ENCODE measurements at places on chromosomes 6 and 20.

- DNase-seq = no peak
Observed at GRCh38 chr6:38117281-38117680, 297.8 kb downstream of the ZFAND3 start.

DNA sequence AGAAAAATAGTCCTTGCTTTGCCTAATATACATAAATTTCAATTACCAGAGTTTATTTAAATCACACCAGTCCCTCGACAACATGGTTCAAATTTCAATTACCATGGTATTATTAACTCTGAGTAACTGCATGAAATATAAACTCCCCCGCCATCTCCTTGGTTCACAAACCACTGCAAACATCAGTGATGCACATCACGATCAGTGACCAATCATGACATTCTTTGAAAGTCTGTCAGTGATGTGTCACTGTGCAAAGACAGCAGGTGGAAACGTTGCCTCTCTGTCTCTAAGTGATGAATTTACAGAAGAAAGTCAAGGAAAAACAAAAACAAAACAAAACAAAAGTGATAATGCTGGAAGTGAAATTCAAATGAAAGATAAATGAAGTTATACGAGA is 86.7 kb downstream of the TASP1 start:
- no peak for DNase-seq

- no peak for DNase-seq
Observed at GRCh38 chr20:1462834-1463233, 3.8 kb downstream of the NSFL1C start.

GRCh38 chr6:106522562-106523250 is 106.6 kb downstream of the RTN4IP1 start:
- no peak for DNase-seq

DNA sequence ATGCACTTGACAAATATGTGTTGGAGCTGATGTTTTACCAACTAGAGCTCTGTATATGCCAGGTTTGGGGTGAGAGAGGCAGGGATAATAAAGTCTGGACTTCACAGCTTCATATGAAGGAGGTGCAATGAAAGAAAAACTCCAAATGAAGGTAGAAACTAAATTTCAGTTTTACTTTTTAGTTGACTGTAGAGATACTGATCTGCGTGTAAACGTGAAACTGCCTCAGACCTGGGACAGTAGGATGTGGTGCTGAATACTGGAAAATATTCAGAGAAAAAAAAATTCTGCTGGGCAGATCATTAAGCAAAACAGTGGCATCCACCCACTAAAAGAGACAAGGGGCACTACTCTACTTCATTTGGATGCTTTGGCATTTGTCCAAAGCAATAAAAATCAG is 94.5 kb downstream of the BACH2 start:
- no peak for DNase-seq

DNA sequence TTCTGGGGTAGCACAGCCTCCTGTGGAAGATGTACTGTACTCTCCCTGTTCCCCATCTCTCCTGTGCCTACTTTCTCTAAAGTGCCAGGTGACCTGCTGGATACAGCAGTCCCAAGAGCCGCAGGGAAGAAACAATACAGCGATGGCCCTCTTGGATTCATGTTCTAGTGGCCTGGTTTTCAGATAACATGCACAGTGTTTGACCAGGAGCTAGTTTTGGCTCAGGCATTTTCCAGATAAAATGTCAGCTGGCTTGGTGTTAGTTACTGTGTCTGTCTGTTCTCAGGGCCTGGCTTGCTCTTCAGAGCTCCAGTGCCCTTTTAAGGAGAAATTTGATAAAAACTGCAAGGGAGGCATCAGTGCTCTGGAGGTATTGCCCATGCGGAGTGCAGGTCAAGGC is 41.3 kb downstream of the GABRR2 start:
- no peak for DNase-seq

DNA sequence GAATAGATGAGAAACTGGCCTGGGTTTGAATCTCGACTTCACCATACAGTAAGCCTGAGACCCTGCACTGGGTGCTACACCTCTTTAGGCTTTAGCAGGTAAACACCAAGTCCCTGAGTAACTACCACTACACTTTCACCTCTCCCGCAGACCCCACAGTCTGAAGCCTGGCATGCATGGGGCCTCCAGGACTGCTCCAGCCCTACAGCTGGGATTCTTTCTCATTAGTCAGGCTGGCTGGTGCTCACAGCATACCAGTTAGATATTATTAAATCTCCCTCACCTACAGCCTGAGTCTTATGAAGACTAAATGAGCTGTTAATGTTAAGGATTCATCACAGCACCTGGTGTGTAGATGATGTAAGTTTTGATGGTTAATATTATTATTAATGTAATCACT is 388.7 kb downstream of the ARHGAP18 start:
- DNase-seq = no peak

GRCh38 chr6:29909985-29910384 is 32.3 kb upstream of the HLA-A start:
- DNase-seq = no peak

DNA sequence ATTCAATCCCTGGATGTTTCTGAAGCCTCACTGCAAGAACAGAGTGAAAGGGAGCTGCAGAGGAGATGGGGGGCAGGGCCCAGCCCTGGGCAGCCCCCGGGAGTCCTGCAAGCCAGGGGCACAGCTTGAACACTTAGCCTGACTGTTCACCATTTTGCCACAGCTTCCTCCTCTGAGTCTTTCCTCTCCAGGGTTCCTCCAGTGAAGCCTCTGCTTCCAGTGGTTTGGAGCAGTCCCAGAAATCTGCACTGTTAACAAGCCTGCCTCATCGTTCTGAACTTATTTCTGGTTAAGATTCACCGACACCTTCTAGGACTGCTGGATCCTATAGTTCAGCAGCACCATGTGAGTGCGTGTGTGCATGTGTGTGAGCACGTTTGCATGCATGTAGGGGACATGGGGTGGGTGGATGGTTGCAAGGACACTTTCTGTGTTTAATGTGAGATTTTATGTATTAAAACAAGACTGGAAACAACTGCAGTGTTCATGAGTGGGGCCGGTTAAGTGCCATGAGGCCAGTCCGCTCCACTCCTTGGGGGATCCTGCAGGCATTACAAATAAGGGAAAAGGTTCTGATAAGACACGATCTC is 24.6 kb downstream of the CEBPB start:
- no peak for DNase-seq

DNA sequence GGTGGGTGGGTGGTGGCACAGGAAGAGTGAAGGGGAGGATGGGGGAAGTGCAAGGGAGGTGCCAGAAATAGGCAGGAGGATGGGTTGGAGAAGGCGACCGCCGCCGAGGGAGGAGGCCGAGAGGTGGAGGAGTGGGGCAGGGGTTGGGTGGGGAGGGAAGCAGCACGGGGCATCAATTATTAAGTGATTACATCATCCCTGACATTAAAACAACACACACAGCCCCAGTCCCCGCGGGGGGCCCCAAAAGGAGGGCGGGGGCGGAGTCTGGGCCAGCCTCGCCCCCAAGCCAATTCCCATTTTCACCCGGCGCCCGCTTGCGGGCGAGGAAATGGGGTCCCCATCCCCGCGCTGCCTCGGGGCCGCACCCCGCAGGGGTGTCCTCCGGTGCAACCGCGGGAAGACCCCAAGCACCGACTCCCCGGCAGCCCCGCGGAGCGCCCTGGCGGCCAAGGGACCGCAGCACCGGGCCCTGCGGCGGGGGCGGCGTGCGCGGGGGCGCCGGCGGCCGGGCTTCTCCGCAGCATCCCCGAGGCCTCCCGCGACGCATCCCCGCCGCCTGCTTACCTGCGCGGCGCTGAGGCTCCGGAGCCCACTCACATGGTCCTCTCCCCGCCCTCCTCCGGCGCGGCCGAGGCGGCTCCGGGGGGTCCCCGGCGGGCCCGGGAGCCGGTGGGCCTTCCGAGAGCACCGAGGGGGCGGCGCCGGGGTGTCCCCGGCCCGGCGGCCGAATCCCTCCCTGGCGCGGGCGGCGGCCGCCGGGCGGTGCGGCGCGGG is 663 bp downstream of the FYN start:
- no peak for DNase-seq

DNA sequence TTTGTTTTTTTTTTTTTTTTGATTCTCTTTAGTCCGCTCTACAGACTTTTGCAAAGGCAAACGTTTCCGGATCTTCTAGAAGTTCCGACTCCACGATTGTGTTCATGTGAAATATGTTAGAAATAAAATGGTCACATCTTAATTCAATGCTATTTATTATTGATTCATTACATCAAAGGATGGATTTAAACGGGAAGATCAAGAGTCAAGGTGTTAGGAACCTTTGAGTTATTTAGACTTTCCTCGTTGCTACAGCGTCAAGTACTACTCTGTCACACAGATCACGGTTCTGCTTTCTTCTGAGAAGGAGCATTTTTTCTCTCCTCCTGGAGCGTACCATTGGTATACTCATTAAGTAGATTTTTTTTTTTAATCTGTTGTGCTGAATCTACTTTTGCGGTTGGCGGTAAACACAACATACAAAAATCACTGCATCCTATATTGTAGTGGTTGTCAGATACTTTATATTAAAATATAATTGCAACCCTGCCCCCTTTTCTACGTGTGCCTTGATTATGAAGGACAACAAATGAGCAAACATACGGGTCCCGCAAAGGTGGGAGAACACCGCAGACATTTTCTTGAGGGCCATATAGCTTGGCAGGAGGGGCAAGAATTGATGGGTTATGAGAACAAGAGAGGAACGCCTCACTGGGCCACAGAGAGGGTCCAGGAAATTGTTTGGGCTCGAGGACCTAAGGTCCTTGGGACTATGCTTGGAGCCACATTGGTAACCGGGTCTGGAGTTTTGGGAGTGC is 17.5 kb downstream of the HMGN4 start:
- DNase-seq = no peak

- DNase-seq = no peak
Observed at GRCh38 chr6:34673064-34673463, 23.5 kb downstream of the ILRUN start.

DNA sequence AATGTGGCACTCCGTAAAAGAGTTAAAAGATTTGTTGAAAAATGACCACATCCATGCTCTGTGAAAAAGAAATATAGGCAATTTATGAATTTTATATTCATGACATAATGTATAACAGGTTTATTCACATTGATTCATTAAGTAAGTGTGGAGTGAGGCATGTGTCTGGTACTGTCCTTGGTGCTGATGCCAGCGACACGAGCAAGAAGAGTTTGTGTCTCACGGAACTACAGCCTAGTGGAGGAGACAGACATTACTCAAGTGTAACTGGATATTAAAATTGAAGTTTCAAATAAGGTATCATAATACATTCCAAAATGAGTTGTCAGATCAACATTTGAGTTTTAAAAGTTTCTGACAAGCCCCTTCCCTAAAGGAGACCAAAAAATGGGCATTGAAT is 158.2 kb upstream of the PRND start:
- DNase-seq = no peak

DNA sequence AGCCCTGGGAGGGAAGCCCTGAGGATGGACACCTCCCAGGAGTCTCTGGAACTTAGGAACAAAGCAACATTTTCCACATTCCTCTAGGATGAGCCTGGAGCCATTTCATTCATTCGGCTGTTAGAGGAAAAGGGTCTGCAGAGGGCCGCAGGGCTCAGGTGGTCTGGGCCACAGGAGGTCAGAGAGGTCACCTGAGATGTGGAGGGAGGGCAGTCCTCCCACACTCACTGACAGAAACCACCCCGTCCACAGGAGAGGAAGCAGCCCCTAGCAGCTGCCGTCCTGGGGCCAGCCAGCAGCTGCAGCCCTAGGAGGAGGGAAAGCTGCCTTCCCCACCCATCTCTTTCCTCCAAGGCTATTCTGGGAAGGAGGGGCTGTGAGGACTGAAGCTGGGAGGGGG is 207.0 kb downstream of the CDC5L start:
- DNase-seq = no peak

DNA sequence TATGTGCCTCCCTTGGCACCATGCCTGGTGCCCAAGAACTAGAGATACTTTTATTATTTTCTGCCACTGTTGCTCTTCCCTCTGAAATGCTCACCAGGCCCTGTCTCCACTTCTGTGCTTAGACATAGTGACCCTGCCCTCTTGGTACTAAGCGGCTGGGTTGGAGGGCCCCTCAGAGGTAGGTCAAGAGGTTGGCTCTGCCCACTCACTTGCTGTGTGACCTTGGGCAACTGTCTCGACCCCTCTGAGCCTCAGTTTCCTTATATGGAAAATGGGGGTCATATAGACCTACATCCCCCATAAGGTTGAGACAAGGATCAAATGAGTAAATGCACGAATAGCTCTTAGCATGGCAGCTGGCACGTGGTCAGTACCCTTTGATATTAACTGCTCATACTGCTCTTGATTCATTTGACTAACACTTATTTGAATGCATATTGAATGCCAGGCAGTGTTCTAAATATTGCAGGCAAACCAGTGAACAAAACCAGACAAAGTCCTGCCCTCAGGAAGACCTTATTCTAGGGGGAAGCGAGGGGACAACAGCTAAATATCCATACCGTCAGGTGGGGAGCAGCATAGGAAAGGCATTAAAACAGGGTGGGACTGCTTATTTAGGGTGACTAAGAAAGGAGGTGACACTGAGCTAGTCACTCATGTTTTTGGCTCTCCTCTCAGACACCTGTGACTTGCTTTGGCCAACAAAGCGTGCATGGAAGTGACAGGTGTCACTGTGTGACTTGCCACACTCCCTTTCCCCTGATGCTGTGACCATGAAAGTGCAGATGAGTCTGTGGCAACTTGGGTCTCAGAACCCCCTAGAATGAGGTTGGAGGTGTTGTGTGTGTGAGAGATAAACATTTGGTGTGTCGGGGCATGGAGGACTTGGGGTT is 14.3 kb upstream of the SPO11 start:
- DNase-seq = no peak

- DNase-seq = no peak
Observed at GRCh38 chr6:87944541-87944954, 103.1 kb upstream of the SPACA1 start.

GRCh38 chr6:114049367-114049966 is 78.5 kb upstream of the HDAC2 start:
- DNase-seq = no peak

DNA sequence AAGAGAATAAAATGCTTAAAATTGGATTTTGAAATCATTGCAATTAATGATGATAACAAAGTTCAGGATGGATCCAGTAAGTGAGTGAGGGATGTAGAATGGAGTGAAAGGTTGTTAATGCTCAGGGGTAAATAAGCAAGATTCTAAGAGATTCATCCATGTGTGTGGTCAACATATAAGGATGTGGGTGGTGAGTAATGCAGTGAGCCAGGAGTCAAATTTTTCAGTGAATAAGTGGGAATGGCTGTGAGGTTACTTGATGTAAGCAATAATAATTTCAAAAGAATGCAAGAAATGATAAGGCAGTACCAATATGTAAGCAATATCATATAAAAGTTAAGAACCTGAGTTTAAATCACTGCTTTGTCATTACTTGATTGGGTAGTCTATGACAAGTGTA is 207.5 kb upstream of the ADGRB3 start:
- no peak for DNase-seq

- DNase-seq = no peak
Observed at GRCh38 chr6:118678866-118679265, 27.5 kb upstream of the CEP85L start.

GRCh38 chr6:80639181-80639629 is 532.7 kb downstream of the BCKDHB start:
- DNase-seq = no peak

GRCh38 chr20:33148040-33148439 is 19.9 kb upstream of the BPIFA2 start:
- no peak for DNase-seq

- no peak for DNase-seq
Observed at GRCh38 chr6:88072462-88072861, 24.8 kb downstream of the SPACA1 start.

- DNase-seq = no peak
Observed at GRCh38 chr6:43181942-43182860, at the start of gene CUL9. TSS of gene CUL9 (plus strand) at chr6:43182196. CDS start at chr6:43184311, 2,115 bp downstream.

GRCh38 chr20:6665621-6666355 is 101.7 kb upstream of the BMP2 start:
- no peak for DNase-seq

GRCh38 chr6:168326294-168327261 is 7.0 kb upstream of the DACT2 start:
- no peak for DNase-seq

All from NCI-H2081 treated with DMSO at 0.1 percent for 48 hours (cell line).